ENCODE measurements at places on chromosomes 12 and 14. TPM values are rescaled to one million over a fixed set of nuclear protein-coding genes. Genes with fewer than 3 reads are reported as not detected.

Gene EPYC
- total RNA-seq = not detected

- no peak for DNase-seq
These were observed 44.7 kb upstream of the RERG start for GRCh38 chr12:15265875-15266274.

Gene GALNT4
- total RNA-seq = 17.5 TPM

DNA sequence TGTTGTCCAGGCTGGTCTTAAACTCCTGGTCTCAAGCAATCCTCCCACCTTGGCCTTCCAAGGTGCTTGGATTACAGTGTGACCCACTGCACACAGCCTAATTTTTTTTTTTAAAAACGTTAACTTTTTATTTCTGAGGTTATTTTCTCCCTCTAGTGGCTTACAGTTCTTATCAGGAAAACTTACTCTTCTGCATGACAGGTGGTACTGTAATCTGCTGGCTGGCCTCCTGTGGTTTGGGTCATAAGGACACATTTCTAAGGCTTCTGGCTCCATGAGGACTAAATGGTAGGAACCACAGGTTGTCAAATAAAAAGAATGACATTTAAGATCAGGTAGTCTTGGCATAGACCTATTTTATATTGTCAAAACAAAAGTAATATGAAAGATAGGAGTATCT, 7.7 kb upstream of the NCKAP1L start:
- no peak for DNase-seq

DNA sequence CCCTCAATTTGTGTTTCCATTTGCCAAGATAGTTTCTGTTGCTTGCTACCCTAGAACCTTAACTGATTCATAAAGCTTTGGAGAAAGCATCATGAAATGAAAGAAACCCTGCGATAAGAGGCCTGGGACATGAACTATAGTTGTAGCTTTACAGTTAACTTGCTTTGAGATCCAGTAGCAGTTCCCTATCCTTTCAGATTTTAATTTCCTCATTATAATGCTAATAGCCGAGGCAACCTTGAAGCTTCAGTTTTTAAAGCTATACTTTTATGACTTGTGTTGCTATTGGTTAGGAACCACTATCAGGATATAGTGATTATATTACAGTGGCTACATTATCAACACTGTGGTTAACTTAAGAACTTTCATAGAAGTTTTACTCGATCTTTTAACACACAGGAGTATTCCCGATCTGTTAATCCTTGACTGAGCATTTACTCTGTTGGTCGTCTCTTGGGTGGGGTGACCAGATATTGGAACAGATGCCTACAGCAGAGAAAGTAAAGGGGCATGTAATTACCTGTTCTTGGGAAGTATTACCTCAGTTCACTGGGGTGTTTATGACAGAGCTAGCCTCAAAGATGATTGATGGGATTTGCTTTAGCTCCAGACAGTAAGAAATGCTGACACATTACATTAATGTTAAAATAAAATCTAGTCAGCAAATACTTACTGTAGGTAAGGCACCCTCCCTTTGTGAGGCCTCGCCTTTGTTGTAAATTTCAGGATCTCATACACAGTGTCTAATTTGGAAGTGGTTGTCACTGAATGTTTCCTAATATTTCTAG, 86.2 kb upstream of the CSRP2 start:
- no peak for DNase-seq

- no peak for DNase-seq
These were observed 331.6 kb downstream of the PCNX1 start for GRCh38 chr14:71238835-71239234.

DNA sequence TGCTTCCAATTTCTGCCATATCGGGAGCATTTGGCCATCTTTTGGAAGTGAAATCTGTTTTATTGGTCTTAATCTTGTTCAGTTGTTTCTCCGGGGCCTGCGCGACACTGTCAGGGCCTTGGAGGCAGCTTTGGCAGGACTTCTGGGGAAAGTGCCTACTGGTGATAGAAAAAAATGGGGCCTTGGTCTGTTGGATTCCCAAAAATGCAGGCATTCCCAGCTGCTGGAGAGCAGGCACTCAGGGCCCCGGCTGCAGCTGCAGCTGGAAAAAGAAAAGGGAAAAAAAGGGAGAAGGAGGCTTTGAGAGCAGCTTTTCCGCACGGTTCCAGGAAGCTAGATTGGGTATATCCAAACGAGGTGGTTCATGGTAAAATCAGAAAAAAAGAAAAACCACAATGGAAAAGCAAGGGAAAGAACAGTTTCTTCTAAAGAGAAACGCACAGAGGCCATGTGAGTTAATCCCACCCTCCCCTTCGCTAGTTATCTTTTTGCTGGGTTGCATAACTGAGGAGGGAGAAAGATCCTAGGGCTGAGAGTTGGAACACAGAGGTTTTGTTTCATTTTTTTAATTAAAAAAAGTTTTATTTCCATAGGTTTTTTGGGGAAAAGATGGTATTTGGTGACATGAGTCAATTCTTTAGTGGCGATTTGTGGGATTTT, 134.7 kb upstream of the RFLNA start:
- no peak for DNase-seq

Gene AMHR2
- not detected for total RNA-seq

Gene SLC10A1
- total RNA-seq = not detected

GRCh38 chr12:6432991-6433390, 11.8 kb upstream of the CD27 start:
- no peak for DNase-seq

GRCh38 chr14:94679937-94680861, 68.0 kb downstream of the SERPINA3 start:
- peak; percentile 22 for DNase-seq

- no peak for DNase-seq
These were observed 91.8 kb upstream of the ATP2B1 start for GRCh38 chr12:89800435-89800834.

DNA sequence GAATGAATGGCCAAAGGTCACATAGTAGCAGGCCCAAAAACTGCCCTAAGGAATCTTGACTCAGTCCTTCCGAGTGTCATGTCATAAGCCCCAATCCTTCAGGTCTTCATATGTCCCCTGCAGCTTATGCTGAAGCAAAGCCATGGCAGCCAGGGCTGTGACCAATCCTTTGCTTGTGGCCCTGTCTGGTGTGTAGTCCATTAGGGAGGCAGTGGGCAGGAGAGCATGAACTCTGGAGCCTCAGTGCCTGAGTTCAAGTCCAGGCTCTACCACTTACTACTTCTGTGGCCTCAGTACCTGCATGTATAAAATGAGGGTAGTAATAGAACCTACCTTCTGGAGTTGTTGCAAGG, 20.3 kb downstream of the PLEKHG3 start:
- DNase-seq = no peak

- DNase-seq = no peak
These were observed 72.4 kb downstream of the MAP1LC3B2 start for GRCh38 chr12:116631619-116632018.

DNA sequence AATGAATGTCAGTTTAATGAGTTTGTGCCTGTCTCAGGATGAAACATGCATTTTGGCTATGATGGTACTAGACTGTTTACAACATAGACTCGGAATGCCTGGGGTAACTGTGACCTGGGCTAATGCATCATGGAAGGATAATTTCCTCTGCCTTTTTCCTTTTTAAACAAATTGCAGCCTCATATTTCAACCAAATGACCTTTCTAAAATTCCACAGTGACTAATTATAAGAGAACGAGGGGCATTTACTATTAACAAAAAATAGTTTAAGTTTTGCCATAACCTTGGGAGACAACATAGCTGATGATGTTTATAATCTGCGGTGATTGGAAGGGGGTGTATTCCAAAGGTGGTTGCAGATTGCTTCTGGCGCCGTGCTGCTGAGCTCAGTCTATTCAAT, 1140.5 kb downstream of the GALC start:
- DNase-seq = no peak

Gene GLI1
- 0.52 TPM for total RNA-seq

Gene ZC2HC1C
- 2.8 TPM for total RNA-seq

- DNase-seq = no peak
These were observed 27.3 kb downstream of the ZC3H14 start for GRCh38 chr14:88590173-88590572.

Gene ZDHHC22
- total RNA-seq = not detected

- no peak for DNase-seq
These were observed 14.0 kb upstream of the FBXO33 start for GRCh38 chr14:39446131-39446744.

GRCh38 chr14:71361336-71361735, 454.1 kb downstream of the PCNX1 start:
- DNase-seq = no peak

Gene SLC25A47
- total RNA-seq = not detected

- no peak for DNase-seq
These were observed 49.1 kb upstream of the FKBP4 start for GRCh38 chr12:2745655-2746054.

Gene RPL10L
- total RNA-seq = not detected

DNA sequence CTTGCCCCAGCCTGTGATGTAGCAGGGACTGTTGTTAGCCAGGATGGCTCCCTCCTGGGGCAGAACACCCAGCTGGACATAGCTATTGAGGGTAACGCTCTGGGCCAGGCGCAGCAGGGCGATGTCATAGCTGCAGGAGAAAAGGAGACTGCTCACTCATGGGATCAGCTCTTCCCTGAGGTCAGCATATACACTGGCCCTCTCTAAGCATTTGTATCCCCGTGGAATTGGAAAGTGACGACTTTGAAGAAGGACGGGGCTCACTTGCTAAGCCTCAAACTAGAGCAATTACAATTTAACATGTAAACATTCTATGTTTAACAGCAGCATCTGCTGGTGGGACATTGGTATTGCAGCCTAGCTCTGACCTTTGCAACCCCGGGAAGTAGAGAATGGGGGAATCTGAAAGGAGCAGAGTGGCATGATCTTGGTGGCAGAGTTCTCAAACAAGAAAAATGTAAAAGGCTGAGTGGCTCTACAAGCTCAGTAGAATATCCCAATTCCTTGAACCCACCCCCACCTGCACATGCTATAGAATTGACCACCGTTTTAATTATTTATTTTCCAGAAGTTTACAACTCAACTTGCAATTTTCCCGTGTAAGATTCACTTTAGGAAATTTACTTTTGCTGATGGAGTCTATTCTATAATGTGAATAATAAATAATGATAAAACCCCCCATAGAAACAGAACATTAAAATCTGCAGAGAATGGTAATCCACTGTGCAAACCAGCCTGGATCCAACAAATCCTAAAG, 5.0 kb downstream of the CELA1 start:
- DNase-seq = peak; percentile 83

GRCh38 chr14:51473808-51474565, 177.7 kb upstream of the FRMD6 start:
- DNase-seq = no peak

Gene AMN
- 0.53 TPM for total RNA-seq

DNA sequence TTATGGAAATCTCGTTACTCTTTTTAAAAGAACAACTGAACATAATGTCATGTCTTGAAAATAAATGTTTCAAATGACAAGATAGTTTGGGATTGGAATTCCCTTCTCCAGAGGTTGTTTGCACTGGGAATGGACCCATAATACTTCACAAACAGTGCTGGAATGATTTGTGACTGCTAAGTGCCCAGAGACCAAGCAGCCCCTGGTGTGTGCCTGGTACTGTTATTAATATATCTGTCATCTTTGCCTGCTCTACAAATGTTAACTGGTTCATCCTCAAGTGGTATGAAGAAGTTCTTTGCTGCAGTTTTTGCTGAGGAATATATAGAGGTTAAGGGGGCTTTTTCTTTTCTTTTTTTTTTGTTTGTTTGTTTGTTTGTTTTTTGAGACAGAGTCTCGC, 64.9 kb upstream of the DACT1 start:
- no peak for DNase-seq

Gene IL22
- not detected for total RNA-seq

Gene KRT82
- total RNA-seq = not detected

- DNase-seq = no peak
These were observed 1301.2 kb upstream of the FLRT2 start for GRCh38 chr14:84228702-84229101.

DNA sequence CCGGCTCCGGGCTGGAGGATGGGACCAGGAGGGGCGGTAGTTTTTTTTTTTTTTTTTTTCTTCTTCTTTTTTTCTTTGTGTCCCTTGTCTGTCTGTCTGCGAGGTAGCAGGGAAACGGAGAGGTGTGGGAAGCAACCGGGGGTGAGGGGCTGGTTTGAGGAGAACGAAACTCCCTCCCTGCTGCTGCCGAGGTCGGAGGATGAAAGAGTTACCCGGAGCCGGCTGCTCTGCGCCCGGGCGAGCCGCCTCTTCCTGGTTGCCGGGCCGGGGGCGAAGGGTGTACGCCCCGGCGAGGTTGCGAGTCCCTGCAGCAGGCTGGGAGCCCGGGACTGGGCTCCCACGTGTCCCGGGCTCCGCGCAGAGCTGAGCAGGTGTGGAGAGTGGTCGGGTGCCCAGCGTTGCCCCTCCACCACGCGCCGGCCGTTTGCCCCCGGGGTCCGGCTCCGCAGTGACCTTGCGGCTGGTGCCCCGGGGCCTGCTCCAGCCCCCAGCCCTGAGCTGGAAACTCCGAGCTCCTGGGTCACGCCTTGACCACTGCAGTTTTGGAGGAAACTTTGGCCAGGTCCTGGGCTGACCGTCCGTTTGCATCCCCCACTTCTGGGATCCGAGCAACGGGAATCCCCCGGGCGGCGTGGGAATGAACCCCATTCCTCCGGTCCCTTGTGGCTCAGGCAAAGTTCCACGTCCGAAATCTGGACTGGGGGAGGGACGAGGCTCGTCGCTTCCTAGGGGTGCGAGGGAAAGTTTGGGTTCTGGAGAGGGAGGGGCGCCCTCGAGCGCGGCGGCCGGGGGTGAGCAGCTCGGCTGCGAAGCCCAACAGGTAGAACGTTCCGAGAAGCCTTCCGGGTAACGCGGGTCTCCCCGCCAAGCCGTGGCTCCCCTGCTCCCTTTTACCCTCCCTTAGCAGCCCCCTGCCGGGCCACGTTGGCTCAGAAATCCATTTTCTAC, 1.3 kb downstream of the CHST11 start:
- DNase-seq = peak; percentile 70

Gene SALL2
- total RNA-seq = 1.5 TPM

Gene MYF6
- total RNA-seq = not detected

- DNase-seq = no peak
These were observed 538 bp upstream of the TIGAR start for GRCh38 chr12:4320497-4320852.

DNA sequence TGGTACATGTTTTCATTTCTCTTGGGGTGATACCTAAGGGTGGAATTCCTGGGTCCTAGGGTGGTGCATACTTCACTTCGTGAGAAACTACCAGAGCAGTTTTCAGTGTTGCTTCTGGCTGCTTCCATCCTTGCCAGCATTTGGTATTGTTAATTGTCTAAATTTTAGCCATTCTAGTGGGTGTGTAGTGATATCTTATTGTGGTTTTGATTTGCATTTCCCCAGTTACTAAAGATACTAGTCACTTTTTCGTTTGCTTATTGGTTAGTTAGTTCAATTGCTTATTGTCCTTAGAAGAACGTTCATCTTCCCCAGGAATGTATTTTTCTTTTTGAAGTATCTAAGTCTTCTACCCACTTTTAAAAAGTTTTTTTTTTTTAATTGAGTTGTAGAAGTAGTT, 80.2 kb downstream of the ERC1 start:
- DNase-seq = no peak

GRCh38 chr12:123513805-123514204, 19.7 kb downstream of the RILPL1 start:
- no peak for DNase-seq

DNA sequence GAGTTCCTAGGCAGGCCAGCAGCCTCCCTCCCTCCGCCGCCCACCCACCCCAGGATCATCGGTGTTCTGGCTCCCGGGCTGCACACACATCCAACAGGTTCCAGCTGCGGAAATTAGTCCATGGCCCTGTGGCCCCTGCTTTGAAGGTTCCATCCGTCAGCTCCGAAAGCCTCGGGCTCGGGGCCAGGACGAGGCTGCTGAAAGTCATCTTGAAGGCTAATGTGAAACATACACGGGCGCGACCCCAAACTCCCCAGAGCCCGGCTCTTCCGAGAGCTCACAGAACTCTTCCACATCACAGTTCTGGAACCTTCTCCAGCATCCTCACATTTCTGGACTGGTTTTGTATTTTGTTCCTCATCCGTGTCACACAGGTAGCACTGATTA, 19.8 kb downstream of the KDM2B start:
- no peak for DNase-seq

Gene STXBP6
- total RNA-seq = not detected
